ENCODE measurements at places on chromosomes 3 and 15. TPM values are rescaled to one million over a fixed set of nuclear protein-coding genes. Genes with fewer than 3 reads are reported as not detected.

The MYH15 gene
- 0.57 TPM for total RNA-seq

The AMT gene
- total RNA-seq, result 0.71 TPM

The TLR9 gene
- total RNA-seq, result under 0.01 TPM

The UBP1 gene
- 35.3 TPM for total RNA-seq

The CERS3 gene
- total RNA-seq, result 0.14 TPM

The SLC24A5 gene
- not detected for total RNA-seq

The CGNL1 gene
- total RNA-seq, result 0.28 TPM

The CPLX3 gene
- not detected for total RNA-seq

Data from smooth muscle cell of bladder (primary cell).